MCF 10A (cell line): ENCODE measurements at places on chromosomes 1 and 21. TPM values are rescaled to one million over a fixed set of nuclear protein-coding genes. Genes with fewer than 3 reads are reported as not detected.

Gene AK5
- total RNA-seq: not detected in 2 replicates

Gene ACTA1
- 0.42 TPM in 1 of 2 replicates, not detected in the other for total RNA-seq

Gene PLPPR4
- total RNA-seq: not detected in 2 replicates

Gene CLDN8
- not detected in 2 replicates for total RNA-seq

Gene LPAR3
- total RNA-seq: 1.0 and 1.1 TPM in 2 replicates

Gene CCDC27
- total RNA-seq: not detected in 2 replicates

Gene CFAP45
- 0.32 and 0.40 TPM in 2 replicates for total RNA-seq

Gene LIN28A
- total RNA-seq: not detected in 2 replicates

Gene FALEC
- not detected in 2 replicates for total RNA-seq

Gene AADACL3
- not detected in 2 replicates for total RNA-seq

Gene SPRR1B
- 3.5 and 4.0 TPM in 2 replicates for total RNA-seq

Gene MMEL1
- not detected in 2 replicates for total RNA-seq

Gene WDR64
- not detected in 2 replicates for total RNA-seq
